ENCODE measurements at places on chromosomes 13 and 19.

DNA sequence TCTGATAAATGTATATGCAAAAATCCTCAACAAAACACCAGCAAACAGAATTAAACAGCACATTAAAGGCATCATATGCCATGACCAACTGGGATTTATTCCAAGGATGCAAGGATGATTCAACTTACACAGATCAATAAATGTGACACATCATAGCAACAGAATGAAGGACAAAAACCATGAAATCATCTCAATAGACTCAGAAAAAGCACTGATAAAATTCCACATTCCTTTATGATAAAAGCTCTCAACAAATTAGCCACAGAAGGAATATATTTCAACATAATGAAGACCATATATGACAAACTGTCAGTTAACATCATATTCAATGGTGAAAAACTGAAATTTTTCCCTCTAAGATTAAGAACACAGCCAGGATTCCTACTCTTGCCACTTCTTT, 691.6 kb downstream of the DIAPH3 start:
- DNase-seq = no peak

DNA sequence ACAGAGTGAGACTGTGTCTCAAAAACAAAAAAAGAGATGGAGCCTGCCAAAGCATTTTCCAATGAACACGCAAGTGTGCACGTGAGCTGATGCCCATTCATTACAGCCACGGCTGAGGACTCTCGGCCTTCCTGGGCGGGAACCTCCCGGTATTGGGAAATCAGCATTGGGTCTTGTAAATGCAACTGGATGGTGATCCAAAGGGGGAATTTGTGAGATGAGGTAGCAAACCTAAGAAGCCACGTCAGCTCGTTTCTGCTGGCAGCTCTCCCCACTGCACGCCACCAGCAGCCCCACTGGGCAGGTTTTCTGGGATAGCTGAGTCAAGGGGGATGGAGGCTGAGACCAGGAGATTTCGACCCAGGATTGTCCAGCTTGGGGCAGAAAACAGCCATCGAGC, 11.5 kb downstream of the C13orf46 start:
- no peak for DNase-seq

GRCh38 chr13:29847501-29847983, 2.9 kb downstream of the UBL3 start:
- DNase-seq = no peak

- DNase-seq = no peak
These were observed 2.5 kb downstream of the RPS9 start for GRCh38 chr19:54203151-54203611.

GRCh38 chr19:47486900-47487299, 2.9 kb upstream of the KPTN start:
- DNase-seq = no peak

- no peak for DNase-seq
These were observed 127.0 kb downstream of the UGGT2 start for GRCh38 chr13:95926231-95926630.

Measured in activated T-helper 1 cell treated with anti-CD3 and anti-CD28 coated beads, Interleukin-2, amount 50 U/mL, for 16 hours (primary cell).